Iris pigment epithelial cell (primary cell): ENCODE measurements at places on chromosomes 11 and 22.

DNA sequence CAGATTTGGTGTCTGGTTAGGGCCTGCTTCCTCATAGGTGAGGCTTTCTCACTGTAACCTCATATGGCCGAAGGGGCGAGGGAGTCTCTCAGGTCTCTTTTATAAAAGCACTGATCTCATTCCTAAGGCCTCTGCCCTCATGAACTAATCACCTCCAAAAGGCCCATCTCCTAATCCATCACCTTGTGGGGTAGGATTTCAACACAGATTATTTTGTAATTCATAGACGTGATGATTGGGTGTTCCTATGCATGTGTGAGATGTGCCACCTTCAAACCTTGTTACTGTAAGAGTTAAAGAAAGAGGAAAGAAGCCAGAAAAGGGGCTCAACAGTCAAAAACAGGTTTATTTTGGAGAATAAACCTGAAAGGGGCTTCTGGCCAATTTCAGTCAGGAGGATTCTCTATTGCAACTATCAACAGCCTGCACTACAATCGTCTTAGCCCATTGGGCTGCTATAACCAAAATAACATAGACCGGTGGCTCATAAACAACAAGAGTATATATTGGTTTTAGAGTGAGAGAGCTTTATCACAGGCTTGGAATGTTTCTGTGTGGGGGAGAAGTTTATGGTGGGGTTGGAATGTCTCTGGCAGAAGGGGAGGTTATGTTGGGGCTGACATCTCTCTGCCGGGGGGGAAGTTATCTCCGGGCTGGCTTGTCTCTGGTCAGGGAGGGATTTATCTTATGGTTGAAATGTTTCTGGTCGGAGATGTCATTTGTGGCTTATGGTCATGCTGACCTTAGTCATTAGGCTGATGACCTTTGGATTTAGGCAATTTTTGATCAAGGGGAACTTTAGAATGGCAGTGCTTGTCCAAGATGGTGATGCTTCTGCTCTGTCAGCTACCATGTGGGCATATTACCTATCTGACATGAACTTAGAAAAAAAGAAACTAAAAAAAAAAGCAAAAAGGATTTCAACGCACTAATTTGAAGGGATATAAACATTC, 35.1 kb downstream of the CSF2RB start:
- DNase-seq = peak; percentile 43

DNA sequence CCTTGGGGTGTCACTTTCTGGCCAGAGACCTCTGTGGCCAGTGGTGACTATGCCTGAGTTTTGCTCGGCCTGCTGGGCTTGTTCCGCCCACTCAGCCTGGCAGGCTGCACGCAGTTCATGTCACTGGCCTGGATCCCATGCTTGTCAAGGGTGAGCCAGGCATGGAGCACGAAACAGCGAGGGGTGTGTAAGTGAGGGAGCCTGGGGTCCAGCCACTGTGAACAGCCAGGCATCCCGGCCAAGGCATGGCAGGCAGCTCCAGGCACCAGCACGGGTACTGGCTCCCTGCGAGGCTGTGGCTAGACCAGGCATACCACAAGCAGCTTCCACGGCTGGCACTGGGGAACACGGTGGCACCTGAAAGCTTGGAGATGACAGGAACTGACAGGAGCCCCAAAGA, 214.3 kb downstream of the LRRC4C start:
- no peak for DNase-seq

- DNase-seq = no peak
These were observed 66.6 kb upstream of the OPCML start for GRCh38 chr11:133598906-133599305.

GRCh38 chr11:127061947-127062346, 61.4 kb upstream of the KIRREL3 start:
- DNase-seq = no peak

DNA sequence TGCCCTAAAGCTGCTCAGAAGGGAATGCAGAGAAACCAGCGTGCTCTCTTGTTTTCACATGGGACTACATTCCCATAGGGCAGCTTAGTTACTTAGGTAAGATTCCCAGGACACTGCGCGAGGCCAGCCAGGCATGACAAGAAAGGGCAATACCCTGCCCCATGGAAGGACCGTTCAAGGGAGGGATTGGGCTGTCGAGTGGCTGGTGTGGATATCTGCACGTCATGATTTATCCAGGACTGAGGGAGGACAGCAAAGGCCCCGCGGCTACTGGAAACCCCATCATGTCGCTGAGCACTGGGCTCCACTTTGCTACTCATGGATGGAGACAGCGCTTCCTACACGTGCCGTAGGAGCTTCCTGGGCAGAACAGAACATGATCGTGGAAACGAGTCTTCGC, 169.4 kb downstream of the OPCML start:
- no peak for DNase-seq

DNA sequence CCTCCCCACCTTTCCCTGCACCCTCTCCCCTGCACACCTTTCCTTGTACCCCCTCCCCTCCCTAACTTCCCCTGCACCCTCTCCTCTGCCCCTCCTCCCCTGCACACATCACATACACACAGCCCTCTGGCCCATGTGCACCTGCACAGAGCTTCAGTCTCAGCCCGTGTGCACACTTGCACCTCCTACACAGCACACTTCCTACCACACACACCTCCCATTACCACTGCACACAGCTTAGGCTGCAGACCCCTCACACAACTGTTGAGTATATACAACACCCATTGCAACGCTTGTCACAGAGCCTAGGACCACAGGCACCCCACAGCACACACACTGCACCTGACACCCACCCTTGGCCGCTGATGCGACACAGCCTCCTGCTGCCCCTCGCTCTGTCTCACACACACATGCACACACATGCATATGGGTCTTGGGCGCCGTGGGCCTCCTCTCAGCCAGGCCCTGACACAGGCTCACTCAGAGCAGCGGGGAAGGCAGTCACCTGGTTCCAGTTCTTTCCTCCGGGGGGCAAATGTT, 411 bp downstream of the SIGIRR start:
- DNase-seq = no peak

DNA sequence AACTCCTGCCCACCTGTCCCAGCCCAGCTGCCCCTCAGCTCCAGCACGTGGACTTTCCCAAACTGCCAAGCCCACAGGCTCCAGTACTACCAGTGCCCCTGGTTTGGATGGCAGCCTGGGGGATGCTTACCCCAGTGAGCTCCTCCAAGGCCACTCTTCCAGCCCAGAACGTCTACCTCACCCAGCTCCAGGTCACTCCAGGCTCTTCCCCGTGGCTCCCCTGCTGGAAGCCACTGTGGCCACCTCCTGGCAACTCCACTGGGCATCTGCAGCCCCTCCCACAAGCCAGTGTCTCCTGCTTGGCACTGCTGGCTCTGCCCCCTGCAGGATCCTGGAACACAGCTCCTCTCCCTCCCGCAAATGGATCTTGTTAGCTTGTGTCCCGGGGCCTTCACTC, 29.3 kb downstream of the LMO1 start:
- no peak for DNase-seq

DNA sequence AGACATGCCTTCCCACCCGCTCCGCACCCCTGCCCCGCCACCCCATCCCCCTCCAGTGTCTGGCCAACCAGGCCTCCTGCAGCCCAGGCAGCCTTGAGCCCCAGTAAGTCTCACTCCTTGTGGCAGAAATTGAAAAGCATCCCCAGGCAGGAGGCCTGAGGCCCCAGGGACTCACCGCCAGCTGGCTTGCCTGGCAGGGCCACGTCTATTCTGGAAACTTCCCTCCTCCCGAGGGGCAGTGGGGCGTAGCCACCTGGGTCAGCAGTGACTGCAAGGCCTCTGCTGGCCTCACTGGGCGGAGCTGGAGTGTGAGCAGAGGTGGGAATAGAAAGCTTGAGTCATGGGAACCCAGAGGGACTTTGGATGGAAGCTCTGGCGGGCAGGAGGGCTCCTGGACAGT, 26.3 kb downstream of the ANO1 start:
- DNase-seq = no peak
